Fibroblast of pulmonary artery (primary cell): ENCODE measurements at places on chromosomes 1 and 21.

- no peak for DNase-seq
These were observed 2.5 kb upstream of the BMP8A start for GRCh38 chr1:39488793-39489566.

DNA sequence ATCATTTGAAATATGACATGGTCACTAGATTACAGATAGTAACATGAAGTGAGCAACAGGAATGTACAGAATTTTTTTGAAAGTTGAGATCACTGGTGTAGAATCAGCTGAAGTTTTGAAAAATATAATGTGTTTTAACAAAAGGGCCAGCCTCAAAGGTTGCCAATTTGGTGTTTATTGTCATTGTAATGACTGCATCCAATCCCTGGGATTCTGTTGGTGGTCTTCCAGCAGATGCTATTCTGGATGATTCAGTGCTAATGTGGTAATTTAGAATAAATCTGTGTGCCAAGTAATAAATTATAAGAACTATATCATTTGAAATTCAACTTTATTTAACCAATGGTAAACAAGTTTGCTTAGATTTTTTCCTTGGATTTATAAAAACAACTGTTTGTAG lies 436.4 kb upstream of the PKN2 start:
- no peak for DNase-seq

DNA sequence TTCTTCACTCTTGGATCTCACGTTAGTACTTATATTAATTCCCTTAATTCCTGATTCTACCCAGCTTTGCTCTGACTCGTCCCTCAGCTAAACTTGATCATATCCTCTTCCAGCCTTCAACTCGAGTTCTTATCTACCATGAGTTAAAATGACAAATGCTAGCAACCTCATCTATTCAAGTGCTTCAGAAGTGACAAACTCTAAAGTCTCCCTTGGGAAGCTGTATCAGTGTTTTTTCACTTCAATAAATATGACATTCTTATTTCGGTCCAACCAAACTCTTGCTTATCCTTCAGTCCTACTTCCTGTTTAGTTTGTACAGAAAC lies 75.3 kb downstream of the FOXJ3 start:
- DNase-seq, result peak; percentile 21

DNA sequence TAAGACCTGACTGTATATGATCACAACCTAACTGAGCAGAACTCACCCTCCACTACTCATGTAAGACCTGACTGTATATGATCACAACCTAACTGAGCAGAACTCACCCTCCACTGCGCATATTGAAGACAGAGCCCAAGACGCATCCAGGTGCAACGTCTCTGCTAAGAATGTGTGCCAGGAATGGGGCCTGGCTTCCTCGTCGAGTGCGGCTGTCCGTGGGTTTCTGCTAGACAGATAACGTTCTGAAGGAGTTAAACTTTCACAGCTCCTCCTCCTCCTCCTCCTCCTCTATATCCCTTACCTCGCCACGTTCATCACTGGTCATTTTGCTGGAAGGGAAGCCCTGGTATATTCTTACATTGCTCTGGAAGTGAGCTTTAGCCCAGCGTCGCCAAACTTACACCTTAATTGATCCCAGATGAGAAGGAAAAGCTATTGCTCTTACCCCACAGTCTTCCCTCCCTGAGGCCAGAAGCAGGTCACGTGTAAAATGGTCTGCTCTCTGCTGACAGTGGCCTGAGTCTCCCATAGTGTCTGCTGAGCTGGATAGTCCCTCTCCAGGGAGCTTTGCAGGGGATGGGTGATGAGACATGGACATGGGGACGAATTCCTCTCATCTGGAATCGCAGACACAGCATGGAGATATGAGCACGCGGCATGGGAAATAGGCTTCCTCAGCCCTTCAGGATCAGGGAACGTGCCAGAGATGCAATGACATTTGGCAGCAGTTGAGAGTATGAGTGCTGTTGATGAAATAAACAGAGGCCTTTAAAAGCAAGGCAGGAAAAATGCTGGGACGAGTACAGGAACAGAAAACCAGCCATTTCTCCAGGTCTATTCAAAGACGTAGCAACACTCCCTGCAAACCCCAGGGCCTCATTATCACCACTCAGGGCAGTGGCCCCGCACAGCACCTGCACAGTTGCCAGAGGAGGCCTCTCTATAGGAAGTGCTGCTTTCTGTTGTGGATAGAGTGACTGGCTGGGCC lies 528.1 kb downstream of the KIF26B start:
- peak; percentile 25 for DNase-seq

DNA sequence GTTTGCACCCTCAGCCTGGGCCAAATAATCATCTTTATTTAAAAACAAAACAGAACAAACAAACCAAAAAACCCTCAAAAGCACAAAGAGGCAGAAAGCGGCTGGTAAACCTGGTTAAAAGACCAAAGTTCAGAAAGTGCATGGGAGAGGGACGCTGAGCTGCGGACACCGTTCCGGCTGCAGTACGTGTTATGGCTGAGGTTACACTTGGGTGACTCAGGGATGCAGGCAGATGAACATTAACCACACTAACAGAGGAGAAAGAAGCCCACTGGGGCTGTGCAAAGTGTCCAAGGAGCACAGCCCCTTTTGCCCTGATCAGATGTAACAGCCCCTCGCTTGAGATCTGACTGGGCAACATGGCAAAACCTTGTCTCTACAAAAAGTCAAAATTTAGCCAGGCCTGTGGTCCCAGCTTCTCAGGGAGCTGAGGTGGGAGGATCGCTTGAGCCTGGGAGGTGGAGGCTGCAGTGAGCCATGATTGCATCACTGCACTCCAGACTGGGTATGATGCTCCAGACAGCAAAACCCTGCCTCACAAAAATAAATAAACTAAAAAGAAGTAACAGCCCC lies 28.3 kb downstream of the GPR157 start:
- no peak for DNase-seq

DNA sequence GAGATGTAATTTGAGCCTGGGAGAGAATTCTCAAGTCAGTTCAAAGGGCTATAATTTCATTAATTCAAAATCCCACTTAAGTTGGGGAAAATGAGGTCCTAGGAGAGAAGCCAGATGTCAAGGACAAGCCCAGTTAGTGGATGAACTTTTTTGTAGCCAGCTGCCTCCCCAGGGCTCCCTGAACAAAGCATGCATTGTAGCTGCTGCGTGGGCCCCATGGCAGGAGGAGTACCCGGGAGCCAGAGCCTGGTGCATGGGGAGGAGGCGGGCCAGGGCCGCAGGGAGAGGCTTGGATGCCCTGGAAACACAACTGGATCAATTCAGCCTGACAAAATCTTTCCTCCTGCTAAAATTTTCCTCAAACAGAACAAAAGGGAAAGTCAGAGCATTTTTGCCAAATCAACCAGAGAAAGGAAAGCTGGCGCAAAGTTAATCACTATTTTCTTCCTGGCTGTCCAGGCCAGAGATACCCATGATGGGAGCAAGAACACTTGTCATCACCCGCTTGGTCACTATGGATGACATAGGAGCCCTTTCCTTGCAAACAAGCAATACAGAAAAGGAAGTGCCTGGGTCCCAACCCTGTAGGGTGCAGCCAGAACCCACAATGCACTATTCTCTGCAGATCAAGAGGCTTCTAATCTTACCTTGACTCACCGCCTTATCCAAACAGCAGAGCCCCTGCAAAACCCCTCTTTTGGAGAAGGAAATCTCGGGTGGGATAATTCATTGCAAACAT lies 248.1 kb upstream of the RAB4A start:
- DNase-seq, result no peak

GRCh38 chr1:36794460-36794859 lies 239.9 kb downstream of the GRIK3 start:
- no peak for DNase-seq

GRCh38 chr1:34770891-34771504 lies 10.0 kb upstream of the GJB3 start:
- no peak for DNase-seq

- no peak for DNase-seq
These were observed 69.4 kb downstream of the HIVEP3 start for GRCh38 chr1:41849211-41849759.

DNA sequence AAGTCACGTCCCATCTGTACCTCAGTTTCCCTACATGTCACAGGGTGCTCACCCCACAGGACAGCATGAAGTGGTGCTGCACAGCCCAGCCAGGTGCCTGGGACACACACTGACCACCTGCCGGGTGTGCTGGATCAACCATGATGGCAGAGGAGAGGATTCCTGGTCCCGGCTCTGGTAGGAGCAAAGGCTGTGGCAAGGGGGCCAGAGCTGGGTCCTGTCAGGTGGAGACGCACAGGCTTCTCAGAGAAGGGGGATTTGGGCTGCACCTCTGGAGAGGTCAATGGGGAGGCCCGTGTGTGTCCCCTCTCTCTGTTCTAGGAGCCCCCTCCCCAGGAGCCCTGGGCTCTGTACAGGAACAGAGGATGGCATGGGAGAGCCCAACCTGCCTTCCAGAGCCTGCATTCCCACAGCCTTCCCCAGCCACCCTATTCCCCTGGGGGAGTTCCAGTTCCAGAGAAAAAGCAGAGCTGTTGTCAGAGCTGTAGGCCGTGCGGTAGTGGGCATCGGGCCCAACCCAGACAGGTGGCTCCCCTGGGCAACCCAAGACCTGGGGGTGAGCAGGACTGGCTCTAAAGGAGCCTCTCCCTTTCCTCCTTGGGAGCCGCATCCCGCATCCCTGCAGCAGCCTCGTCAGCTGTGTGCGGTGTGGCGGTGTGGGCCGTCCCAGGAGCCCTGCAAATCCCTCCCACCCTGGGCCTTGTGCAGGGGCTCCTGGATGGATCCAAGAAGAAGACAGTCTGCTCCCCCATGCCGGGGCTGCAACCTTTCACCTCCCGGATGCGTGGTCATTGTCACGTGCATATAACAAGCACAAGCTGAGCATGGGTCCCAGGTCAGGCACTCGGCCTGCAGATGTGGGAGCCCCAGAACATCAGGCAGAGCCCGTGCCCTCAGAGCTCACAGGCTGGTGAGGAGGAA lies 2.9 kb upstream of the TFF3 start:
- DNase-seq, result no peak

DNA sequence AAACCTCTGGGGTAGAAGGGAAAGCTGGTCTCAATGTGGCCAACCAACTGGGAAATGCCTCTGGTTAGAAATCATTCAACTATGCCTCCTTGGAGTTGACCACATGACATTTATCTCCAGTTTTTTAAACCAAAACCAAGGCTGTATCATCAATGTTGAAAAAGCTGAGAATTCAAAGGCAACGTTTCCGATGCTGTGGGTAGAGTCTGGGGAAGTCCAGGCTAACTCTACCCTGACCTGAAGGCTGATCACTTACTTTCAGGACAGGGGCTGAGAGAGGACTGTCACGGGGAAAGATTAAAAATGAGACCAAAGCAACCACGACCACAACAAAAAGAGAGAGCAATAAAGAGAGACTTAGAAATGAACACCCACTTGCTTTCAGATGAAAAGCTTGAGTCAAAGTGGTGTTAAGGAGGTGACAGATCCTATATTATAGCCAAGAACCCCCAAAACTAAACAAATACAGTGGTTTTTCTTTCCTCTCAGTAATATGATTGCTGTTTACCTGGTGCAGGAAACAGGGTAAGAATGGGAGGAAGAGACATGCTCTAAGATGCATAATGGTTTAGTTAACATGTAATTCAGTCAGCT lies 90.8 kb upstream of the TNFSF4 start:
- DNase-seq, result no peak

DNA sequence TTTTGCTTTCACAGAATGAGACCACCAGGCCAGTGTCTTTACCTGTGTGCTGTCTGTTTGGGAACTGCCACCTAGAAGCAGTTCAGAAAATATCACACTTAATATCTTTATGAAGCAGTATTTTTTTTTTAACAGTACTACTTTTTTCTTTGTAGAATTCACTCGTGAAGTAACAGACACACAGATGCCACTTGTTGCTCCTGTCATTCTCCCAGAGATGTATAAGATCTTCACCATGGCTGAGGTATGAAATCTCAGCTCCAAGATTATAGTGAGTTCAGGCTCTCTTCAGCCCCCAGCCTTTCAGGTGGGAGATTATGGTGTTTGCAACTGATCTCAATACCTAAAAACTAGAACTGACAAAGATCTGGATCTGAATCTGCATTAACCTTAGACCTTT lies 23.0 kb downstream of the IPO9 start:
- no peak for DNase-seq

- no peak for DNase-seq
These were observed 6.9 kb upstream of the LYST start for GRCh38 chr1:235873571-235873970.

- DNase-seq, result peak; percentile 60
These were observed 46.4 kb downstream of the COL6A1 start for GRCh38 chr21:46027851-46028493.

- DNase-seq, result peak; percentile 29
These were observed 44.6 kb upstream of the TMEM125 start for GRCh38 chr1:43225168-43225567.

DNA sequence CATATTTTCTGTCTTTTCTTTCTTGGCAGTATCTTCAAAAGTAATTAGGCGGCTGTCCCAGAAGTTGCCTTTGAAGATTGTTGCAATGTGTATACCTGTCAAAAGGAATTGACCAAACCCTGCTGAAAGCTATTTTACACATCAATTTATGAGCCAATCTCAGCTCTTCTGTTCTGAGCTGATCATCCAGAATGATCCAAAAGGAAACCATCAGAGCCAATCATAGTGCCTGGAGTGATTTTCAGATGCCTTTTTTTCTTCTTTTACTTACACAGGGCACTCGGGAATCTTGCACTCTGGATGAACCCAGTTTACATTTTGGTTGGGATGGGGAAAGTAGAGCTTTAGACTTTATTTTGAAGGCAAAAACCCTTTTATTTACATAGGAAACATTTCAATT lies 21.8 kb upstream of the APOBEC4 start:
- no peak for DNase-seq

- DNase-seq, result peak; percentile 42
These were observed 56.4 kb upstream of the ADORA3 start for GRCh38 chr1:111559736-111560279.

- DNase-seq, result peak; percentile 60
These were observed at the start of gene PGBD5 for GRCh38 chr1:230426246-230427093. Gene PGBD5, minus strand, starts transcription at chr1:230426332. Its CDS starts 404 bp downstream, at chr1:230425928.

- peak; percentile 87 for DNase-seq
These were observed 561.2 kb downstream of the KIF26B start for GRCh38 chr1:245715970-245716369.

DNA sequence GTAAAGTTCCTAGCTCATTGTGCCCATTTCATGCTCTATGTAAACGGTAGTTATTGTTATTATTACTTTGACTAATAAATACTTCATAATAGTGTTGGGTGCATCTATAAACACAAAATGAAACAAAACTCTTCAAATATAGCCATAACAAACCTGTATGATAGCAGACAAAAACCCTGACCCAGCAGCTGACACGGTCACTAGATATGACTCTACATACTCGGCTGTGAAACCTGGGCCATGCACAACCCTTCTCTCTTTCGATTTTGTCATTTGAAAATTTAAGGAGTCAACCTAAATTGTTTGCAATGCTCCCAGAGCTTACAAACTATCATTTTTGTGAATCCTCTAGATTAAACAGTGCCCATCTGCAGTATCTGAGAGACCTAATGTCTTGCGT lies 8.0 kb upstream of the RGS13 start:
- DNase-seq, result no peak

DNA sequence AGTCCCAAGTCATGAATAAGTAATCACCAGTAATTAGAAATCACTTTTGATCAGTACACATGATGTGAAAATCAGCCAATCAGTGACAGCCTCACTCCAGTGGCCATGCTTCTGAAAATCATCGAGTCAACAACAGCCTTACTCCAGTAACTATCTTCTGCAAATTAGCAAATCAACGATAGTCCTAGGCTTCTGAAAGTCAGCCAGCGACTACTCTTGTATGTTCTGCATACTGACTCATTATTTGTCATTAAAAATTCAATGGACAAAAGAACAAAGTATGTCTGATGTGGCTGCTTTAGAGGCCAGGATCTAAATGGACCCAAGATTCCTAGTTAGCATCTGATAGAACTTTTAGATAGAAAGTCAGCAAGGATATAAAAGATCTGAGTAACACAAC lies 102.5 kb downstream of the GPR52 start:
- DNase-seq, result no peak
